Activated T-helper 1 cell treated with anti-CD3 and anti-CD28 coated beads, Interleukin-2, amount 50 U/mL, for 16 hours (primary cell): ENCODE measurements at places on chromosomes 11 and 22.

GRCh38 chr11:79678780-79679452 lies 238.1 kb upstream of the TENM4 start:
- no peak for DNase-seq

DNA sequence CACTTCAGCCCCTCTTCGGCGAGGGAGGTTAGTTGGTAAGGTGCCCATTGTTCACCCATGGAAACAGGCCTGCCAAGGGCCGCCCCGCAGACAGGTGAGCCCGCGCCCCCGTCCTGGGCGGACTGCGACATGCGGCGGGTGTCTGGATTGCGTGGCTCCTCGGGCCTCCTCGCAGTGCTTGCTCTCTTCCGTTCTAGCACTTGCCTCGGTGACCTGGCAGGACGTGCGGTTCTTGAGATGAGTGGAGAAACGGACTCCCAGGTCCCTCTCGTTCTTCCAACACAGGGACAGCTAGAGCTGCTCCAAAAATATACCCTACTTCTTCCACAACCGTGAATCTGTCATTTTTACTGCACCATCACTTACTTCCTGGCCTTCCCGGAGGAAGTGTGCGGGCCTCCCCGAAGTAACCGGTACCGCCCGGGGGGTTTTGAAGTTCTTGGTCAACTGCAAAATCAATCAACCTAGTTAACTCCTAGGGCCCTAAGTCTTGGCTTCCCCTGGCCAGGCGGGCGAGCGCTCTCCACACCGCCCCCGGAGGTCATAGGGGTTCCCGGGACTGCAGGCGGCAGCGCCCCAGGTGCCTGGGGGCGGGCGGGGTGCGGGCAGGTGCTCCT lies 745 bp upstream of the ZBTB44 start:
- peak; percentile 27 for DNase-seq

DNA sequence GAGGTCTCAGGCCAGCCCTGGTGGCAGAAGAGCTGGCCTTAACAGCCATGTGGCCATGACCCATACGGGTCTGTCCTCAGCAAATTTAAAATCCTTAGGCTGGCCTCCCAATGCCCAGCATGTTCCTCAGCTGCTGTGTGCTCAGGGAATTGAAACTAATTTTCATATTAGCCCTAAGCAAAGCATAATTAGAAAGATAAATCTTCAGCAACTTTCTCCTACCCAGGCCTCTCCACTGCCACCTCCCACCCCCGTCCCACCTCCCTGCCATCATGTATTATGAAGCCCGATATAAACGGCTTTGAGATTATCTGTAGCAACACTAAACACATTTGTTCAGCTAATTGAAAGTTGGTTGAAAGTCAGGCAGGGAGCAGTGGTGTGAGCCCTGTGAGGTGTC lies 178.8 kb upstream of the NTM start:
- no peak for DNase-seq

DNA sequence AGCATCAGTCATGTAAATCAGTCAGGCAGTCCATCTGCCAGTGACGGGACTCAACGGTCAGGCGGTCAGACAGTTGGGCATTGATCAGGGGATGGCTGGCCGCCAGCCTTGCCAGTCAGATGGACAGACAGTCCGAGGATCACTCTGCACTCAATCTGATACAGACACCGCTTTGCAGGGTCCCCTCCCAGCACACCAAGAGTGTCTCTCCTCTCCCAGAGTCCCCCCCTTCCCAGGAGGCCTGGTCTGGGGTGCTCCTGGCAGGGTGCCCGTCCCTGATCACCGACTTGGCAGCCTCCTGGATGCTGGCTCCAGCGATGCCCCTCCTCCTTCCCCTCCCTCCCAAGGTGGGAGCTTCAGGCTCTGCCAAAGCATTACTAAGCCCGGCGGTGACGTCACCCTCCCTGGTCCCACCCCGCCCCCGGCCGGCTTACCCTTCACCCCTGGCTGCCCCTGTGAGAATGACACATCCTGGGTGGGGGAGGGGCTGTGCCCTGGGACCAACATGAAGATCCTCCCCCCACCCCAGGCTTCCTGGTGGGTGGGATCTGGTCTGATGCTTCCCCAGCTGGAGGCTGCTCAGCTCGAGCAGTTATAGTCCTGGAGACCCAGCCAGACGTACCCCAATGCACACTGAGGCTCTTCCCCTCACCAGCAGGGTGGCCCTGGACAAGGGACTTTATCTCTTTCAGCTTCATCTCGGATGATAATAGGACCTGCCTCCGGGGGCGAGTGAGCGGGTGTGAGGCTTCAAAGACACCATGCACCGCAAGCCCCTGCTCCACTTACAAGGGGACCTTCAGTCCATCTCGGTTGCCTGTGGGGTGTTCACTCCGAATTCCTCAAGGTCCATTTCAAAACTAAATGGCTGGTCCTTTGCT lies 69.2 kb downstream of the CD82 start:
- no peak for DNase-seq

- DNase-seq: no peak
Measured at GRCh38 chr22:29801796-29802195, 34.6 kb downstream of the UQCR10 start.

- no peak for DNase-seq
Measured at GRCh38 chr11:60378354-60378753, at the start of gene MS4A7. Gene MS4A7 (plus strand): TSS chr11:60378532. CDS start chr11:60383142, 4,610 bp downstream.

GRCh38 chr11:31387379-31387778 lies 17.7 kb downstream of the DNAJC24 start:
- DNase-seq: no peak

DNA sequence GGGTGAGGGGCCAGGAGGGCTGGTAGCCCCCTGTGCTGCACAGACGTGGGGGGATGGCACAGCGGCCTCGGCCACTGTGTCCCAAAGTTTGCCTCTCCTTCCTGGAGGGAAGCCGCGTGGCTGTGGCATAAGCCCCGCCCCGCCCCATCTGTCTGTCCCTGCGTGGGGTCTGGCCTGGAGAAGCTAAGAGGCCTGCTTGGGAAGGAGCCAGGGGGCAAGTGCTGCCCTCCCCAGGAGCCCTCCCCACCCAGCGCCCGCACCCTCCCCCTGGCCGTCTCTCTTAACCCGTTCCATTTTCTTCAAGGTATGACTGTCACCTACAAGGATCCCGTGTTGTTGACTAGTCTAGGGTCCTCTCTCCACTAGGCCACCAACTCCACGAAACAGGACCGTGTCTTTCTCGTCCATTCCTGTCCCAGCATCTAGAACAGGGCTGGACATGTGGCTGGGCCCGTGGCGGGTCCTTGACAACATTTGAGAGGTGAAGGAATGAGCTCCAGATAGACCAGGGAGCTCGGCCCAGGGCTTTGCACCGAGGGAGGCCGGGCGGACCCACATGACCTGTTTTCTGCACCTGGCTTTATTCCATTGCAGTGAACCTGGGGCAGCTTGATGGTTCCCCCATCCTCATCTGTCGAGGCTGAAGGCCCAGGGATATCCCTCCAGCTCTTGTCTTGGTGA lies 428.0 kb downstream of the TBC1D22A start:
- DNase-seq: no peak

GRCh38 chr11:11584530-11584810 lies 37.3 kb downstream of the GALNT18 start:
- no peak for DNase-seq

GRCh38 chr11:18368221-18368620 lies 26.1 kb upstream of the LDHA start:
- no peak for DNase-seq

DNA sequence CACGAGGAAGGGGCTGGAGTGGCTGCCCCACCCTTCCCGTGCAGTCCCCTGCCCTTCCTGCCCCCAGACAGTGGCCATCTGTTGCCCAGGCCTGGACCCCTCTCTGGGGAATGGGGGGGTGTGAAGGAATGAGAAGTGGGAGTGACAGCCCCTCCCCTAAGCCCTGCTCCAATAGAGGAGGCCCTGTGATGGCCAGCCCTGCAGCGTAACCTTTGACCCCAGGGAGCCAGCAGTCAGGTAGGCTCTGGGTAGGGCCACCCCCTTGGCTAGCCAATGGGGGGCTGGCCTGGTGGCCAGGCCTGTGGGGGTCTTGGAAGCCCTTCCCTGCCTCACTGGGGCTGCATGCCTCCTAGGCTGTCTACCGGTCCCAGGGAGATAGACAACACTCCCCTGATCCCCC lies 6.6 kb downstream of the FLRT1 start:
- DNase-seq: no peak

DNA sequence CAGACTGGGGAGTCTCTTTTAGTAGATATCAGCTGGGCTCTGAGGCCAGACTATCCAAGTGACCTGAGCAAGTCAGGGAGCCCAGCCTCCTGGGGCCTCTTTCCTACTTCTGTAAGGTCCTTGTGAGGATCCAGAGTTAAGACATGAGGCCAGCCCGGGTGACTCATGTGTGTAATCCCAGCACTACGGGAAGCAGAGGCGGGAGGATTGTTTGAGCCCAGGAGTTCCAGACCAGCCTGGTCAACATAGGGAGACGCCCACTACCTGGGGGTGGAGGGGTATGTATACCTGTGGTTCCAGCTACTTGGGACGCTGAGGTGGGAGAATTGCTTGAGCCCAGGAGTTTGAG lies 36.9 kb upstream of the POLA2 start:
- DNase-seq: no peak

DNA sequence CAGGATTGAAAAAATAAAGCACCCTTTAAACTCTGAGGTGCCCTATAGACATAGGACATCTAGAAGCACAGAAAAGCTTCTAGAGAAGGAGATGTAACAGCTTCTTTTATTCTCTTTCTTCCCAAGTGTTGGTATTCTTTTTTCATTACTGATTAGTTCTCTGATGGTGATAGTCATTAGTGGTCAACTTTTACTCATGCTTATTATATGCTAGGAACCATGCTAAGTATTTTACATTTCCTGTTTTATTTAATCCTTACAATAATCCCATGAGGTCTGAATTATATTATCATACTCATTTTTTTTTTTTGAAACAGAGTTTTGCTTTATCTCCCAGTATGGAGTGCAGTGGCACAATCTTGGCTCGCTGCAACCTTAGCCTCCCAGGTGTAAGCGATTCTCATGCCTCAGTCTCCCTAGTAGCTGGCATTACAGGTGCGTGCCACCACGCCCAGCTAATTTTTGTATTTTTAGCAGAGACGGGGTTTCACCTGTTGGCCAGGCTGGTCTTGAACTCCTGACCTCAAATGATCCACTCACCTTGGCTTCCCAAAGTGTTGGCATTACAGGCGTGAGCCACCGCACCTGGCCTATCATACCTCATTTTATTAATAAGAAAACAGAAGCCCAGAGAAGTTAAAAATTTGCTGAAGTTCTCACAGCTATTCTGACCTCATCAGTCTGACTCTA lies 3.0 kb downstream of the C11orf52 start:
- no peak for DNase-seq

DNA sequence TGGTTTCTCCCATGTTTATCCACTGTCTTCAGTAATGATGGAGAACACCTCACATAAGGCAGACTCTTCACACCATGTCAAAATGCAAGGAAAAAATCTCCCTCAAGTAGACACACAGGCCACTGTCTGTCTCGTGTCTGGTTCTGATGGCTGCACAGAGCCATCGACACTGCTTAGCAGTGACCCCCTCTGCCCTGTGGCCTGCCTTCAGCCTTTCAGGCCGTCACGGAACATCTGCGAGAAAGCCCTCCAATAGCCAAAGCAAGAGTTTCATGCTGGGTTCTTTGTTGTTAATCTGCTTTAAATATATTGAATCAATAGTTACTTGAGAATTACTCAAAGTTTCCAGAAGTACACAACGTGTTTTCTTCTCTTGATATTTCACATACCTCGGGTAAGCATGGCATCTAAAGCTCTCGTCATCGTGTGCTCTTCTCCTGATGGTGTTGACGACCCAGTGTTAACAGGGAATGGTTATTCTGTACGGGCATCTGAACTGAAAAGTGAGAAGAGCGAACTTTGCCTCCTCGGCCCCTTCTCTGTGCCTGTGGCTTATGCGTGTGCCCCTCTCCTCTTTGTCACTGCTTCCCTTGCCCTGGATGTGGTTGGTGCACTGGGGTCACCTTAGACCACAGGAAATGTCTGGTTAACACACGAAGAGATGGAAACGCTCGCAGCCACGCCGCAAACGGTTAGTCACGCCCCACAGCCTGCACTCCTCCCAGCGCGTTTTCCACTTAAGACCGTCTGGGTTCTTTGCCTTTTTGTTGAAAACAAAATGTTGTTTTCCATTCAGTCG lies 33.4 kb upstream of the CTTN start:
- DNase-seq: peak; percentile 16

DNA sequence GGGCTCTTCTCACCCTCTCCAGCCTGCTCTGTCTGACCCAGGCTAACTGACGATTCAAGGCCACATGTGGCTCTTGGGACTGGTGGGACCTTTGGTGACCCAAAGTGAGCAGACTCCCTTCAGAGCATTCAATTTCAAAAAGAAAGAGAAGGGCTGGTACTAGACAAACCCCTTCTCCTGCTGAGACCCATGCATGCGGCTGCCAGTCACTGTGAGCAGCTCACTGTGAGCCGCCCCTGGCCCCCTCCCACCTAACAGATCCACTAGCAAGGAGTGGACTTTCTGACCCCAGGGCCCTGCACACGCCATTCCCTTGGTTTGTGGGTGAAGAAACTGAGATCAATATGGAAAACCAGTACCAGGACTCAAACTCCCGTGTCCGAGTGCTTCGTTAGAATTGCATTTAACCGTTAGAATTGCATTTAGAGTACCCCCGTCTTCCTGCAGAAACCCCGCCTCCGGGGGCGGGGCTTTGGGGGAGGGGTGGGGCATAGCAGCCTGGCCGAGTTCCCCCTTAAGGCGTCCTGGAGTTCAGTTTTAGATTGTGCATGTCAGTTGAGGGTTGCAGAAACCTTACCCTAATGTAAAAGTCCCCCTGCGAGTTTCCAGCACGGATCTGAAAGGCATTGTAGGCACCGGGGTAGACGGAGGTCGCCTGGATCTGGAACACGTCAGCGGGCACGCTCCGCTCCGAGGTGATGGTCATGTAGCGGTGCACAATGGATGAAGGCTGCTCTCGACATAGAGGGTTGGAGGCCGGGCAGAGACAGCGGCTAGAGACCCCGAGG lies 5.1 kb downstream of the EFEMP2 start:
- DNase-seq: no peak

DNA sequence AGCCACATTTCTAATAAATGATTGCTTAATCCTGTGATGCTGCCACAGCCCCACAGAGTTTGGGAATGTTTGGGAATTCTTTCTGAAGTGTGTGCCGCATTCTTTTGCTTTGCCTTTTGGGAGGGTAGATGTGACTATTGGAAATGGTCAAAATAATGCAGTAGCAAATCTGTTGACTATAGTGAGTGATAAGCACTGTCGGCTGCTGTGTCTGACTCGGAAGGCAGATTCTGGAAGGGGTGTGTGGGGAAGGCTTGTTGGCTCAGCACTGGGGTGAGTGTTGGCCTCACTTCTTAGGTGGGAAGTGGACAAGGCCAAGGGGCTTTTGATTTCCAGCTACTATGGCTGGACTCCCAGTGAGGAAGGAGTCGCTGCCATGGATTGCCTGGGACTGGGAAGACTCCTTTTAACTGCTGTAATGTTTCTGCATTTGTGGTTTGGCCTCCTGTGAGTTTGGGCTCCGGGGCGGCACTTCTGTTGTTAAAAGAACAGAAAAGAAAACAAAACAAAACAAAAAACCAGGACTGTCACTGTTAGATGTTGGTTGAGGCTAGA lies 20.1 kb downstream of the ZBTB16 start:
- no peak for DNase-seq
